Activated T-helper 17 cell treated with anti-CD3 and anti-CD28 coated beads, Interleukin-2, amount 50 U/mL, for 72 hours (primary cell): ENCODE measurements at places on chromosomes 12 and 14.

DNA sequence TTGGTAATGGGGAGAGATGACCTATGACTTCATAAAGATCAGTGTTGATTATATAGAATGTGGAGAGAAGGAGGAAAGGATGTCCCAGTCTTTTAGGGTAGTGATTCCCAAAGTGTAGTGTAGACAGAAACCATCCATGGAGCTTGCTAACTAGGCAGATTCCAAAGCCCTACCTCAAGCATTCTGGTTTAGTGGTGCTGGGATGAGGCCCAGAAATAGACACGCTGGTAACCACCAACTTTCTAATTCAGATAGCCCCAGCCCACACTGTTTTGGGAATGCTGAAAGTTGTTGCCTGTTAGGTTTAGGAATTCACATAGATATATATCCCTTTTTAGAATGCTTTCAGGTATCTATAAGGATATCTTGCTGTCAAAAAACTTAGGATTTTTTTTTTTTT is 69.2 kb downstream of the STAB2 start:
- ATAC-seq, result no peak
- peaks cover 32% of the 10 kb centered on the region for H3K27me3 ChIP-seq
- no peaks in the 10 kb centered on the region for H3K4me1 ChIP-seq
- no peaks in the 10 kb centered on the region for H3K36me3 ChIP-seq
- no peak overlapping the region for H3K4me3 ChIP-seq

GRCh38 chr12:59087077-59087673 is 166.9 kb upstream of the LRIG3 start:
- H3K27me3 ChIP-seq, result peaks cover 11% of the 10 kb centered on the region
- H3K27ac ChIP-seq, result no peak overlapping the region
- no peaks in the 10 kb centered on the region for H3K4me1 ChIP-seq
- no peak for ATAC-seq
- H3K4me3 ChIP-seq, result no peak overlapping the region
- no peaks in the 10 kb centered on the region for H3K36me3 ChIP-seq

DNA sequence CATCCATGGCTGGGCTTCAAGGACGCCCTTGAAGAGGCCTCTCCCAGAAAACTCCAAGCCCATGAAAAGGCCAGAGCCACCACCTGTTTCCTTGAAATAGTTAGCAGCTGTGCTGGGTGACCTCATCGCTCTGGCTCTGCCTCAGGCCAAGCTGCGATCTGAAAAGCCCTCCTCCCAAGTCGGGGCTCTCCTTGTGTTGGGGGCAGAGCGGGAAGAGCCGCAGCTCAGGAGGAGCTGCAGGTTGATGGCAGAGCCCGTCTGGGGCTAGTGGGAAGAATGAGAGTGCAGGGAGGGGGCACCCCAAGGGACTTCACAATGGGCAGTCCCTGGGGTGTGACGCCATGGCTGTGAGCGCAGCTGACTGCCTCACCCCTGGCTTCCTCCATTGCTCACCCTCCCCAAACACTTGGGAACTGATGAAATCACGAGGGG is 50.0 kb upstream of the STON2 start:
- H3K4me1 ChIP-seq, result no peaks in the 10 kb centered on the region
- no peaks in the 10 kb centered on the region for H3K36me3 ChIP-seq
- H3K4me3 ChIP-seq, result no peak overlapping the region
- no peak overlapping the region for H3K27ac ChIP-seq
- H3K27me3 ChIP-seq, result peaks cover 3% of the 10 kb centered on the region
- ATAC-seq, result no peak

GRCh38 chr12:120933786-120934185 is 29.6 kb upstream of the SPPL3 start:
- H3K4me3 ChIP-seq, result no peak overlapping the region
- H3K4me1 ChIP-seq, result no peaks in the 10 kb centered on the region
- H3K27me3 ChIP-seq, result peaks cover 16% of the 10 kb centered on the region
- ATAC-seq, result no peak
- no peaks in the 10 kb centered on the region for H3K36me3 ChIP-seq

GRCh38 chr14:64728856-64729255 is 24.6 kb downstream of the PLEKHG3 start:
- H3K4me3 ChIP-seq, result no peak overlapping the region
- no peaks in the 10 kb centered on the region for H3K27me3 ChIP-seq
- peaks cover 33% of the 10 kb centered on the region for H3K36me3 ChIP-seq
- H3K27ac ChIP-seq, result no peak overlapping the region
- H3K4me1 ChIP-seq, result peaks cover 48% of the 10 kb centered on the region

GRCh38 chr14:35336494-35337268 is 44.5 kb downstream of the PSMA6 start:
- ATAC-seq, result no peak
- H3K36me3 ChIP-seq, result no peaks in the 10 kb centered on the region
- no peak overlapping the region for H3K27ac ChIP-seq

GRCh38 chr12:116689521-116689920 is 48.3 kb downstream of the SPRING1 start:
- peaks cover 23% of the 10 kb centered on the region for H3K27me3 ChIP-seq
- H3K4me1 ChIP-seq, result no peaks in the 10 kb centered on the region
- H3K36me3 ChIP-seq, result no peaks in the 10 kb centered on the region
- no peak for ATAC-seq
- H3K27ac ChIP-seq, result no peak overlapping the region
- no peak overlapping the region for H3K4me3 ChIP-seq

DNA sequence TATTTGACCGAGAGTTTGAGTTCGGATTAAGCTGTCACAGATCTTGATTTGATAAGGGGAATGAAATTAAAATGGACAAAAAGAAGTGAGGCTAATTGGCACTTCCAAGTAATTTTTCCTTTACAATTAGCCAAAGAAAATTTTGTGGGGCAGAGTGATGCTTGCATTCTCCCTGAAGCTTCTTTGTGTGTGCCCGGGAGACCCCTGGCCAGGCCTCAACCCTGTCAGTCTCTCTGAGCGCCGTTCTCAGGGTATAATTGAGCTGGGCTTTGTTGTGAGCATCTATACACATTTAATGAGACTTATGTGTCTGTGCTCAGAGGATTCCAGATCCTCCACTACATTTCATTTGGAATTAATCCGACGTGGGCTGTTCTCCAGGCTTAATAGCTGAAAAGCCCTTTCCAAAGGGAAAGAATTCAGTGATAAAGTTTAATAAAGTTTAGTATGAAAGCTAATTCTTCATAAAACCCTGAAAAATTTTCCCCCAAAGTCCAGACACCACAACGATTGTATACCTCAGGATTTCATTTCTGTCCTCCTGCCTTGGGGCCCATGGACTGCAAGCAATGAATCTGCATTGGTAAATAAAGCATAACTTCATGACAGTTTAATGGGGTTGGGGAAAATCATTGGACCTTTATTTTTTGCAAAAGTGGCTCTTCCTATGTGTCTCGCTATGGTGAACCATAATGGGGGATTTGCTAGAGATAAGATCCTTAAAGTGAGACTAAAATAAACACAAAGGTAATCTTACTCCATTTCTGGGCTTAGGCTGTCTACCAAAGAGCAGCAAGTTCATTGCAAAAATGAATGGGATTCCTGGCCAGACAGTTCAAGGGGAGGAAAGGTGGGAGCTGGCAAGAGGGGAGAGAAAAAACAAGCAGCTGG is 292.6 kb downstream of the C12orf75 start:
- H3K4me3 ChIP-seq, result no peak overlapping the region
- H3K4me1 ChIP-seq, result no peaks in the 10 kb centered on the region
- no peaks in the 10 kb centered on the region for H3K36me3 ChIP-seq
- no peak for ATAC-seq

DNA sequence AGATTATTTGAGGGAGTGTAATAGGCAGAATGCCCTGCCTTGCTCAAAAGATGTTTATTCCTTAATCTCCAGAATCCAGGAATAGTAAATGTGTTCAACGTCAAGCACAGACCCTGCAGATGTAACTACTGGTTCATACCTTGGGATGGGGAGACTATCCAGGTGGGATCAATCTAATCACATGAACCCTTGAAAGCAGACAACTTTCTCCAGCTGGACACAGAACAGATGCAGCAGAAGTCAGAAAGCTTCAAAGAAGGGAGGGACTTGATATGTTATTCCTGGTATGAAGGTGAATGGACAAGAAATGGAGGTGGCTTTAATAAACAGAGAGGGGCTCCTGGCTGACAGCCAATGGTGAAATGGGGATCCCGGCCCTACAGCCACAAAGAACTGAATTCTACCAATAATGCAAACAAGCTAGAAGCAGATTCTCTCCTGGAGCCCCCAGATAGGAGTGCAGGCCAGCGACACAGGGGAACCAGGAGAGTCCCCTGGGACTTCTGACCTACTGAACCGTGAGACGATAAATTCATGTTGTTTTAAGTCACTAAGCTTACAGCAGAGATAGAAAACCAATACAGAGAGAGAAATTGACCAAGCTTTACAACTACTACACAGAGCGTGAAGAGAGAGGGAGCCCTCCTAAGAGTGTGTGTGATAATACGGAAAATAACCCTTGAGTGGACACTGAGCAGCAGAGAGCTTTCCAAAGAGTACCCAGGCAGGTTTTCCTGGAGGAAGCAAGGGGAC is 133.5 kb upstream of the TMEM132C start:
- ATAC-seq, result no peak
- H3K27me3 ChIP-seq, result no peaks in the 10 kb centered on the region
- H3K27ac ChIP-seq, result no peak overlapping the region
- no peak overlapping the region for H3K4me3 ChIP-seq

DNA sequence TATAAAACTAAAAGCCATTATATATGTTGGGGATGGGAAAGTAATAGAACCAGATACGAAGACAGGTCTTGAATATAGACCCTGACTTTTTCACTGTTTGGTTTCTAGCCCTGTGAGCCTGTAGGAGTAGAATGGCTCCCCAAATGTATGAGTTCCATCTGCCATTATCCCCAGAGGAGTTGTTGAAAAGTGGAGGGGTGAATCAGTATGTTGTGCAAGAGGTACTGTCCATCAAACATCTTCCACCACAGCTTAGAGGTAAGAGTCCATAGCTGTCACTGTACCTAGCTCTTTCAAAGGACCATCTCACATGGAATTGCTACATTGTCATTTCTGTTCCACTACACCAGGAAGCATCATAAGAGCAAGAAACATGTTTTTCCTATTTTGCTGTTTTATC is 1.1 kb downstream of the NCAPD2 start:
- H3K27me3 ChIP-seq, result no peaks in the 10 kb centered on the region
- H3K36me3 ChIP-seq, result peaks cover 79% of the 10 kb centered on the region
- peak overlapping the region; percentile 83 for H3K4me3 ChIP-seq
- H3K4me1 ChIP-seq, result peaks cover 12% of the 10 kb centered on the region

DNA sequence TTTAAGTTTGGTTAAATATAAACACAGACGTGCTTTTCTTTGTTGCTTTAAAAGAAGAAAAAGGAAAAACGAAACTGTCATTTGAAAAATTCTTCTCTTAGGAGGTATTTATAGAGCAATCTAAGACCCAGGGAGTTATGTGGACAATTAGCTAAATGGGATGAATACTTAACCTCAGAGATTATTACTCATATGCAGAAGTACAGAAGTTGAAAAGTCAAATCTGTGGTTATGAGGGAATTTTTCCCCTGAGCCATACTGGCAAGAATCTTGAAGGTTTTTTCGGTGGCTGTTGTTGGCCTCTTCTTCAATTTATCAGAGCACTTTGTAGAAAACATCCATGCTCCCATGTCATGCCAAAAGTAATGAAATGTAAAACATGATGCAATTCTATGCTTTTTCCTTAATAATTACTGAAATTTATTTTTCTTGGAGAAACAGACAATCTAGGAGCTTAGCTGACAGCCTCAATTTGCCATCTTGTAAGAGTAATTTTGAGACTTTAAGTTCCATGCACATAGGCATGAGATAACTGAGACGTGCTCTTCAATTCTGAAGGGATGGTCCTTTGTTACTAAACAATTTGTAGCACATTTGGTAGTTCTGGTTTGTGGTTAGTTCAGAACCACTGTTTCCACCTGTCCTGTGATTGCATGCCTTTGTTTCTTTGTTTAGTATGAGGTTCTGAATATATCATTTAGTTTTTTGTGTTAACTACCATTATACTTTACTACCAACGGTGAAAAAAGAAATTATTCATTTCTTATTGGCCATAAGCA is 126.6 kb downstream of the BCAT1 start:
- H3K27me3 ChIP-seq, result no peaks in the 10 kb centered on the region
- peak overlapping the region; percentile 91 for H3K27ac ChIP-seq
- peaks cover 21% of the 10 kb centered on the region for H3K4me1 ChIP-seq
- peak overlapping the region; percentile 60 for H3K4me3 ChIP-seq

- H3K36me3 ChIP-seq, result no peaks in the 10 kb centered on the region
- ATAC-seq, result no peak
- no peak overlapping the region for H3K4me3 ChIP-seq
- H3K4me1 ChIP-seq, result peaks cover 11% of the 10 kb centered on the region
These were observed 26.0 kb upstream of the GLIPR1L2 start for GRCh38 chr12:75364919-75365318.

GRCh38 chr12:95796982-95797289 is 6.4 kb upstream of the NTN4 start:
- no peak overlapping the region for H3K4me3 ChIP-seq
- H3K36me3 ChIP-seq, result no peaks in the 10 kb centered on the region
- peaks cover 12% of the 10 kb centered on the region for H3K4me1 ChIP-seq
- ATAC-seq, result peak; percentile 2
- H3K27ac ChIP-seq, result no peak overlapping the region
- H3K27me3 ChIP-seq, result peaks cover 2% of the 10 kb centered on the region

DNA sequence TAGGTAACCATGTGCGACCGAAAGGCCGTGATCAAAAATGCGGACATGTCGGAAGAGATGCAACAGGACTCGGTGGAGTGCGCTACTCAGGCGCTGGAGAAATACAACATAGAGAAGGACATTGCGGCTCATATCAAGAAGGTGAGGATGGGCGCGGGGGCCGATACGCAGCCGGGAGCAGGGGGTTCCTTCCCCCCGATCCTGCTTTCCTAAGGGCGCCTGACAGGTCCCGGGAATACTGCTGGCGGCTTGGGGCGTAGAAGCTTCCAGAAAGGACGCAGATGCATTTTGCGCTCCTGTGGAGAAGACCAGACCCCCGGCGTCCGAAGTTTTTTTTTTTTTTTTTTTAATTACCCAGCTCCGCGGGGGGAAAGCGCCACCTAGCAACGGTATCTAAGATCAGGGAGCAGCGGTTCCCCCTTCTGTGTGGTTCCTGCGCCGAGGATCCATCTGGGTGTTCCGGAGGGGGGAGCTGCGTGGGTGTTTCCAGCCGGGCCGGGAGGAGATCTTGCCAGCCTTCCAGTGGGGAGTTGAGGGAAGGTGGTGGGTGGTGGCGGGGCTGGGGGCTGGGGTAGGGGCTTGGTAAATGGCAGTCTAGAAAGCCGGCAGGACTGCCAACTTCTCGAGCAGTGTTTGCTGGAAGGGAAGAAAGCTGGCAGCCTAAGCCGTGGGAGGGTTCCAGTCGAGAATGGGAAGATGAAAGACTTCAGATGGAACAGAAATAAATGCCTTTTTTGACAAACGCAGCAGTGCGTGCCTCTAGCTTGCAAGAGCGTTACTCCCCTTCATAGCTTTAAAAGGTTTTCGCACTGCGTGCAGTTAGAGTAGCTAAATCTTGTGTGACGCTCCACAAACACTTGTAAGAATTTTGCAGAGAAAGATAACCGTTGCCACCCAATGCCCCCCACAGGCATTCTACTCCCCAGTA is 764 bp downstream of the DYNLL1 start:
- peaks cover 23% of the 10 kb centered on the region for H3K4me1 ChIP-seq
- H3K27me3 ChIP-seq, result no peaks in the 10 kb centered on the region
- peak overlapping the region; percentile 86 for H3K4me3 ChIP-seq
- H3K36me3 ChIP-seq, result peaks cover 33% of the 10 kb centered on the region

- H3K27me3 ChIP-seq, result peaks cover 10% of the 10 kb centered on the region
- no peak overlapping the region for H3K4me3 ChIP-seq
- no peaks in the 10 kb centered on the region for H3K4me1 ChIP-seq
- H3K27ac ChIP-seq, result no peak overlapping the region
These were observed 2.7 kb upstream of the CNTN1 start for GRCh38 chr12:40689576-40689975.

GRCh38 chr12:69906411-69907216 is 81.6 kb downstream of the MYRFL start:
- no peak overlapping the region for H3K4me3 ChIP-seq
- H3K27me3 ChIP-seq, result peaks cover 4% of the 10 kb centered on the region
- no peaks in the 10 kb centered on the region for H3K4me1 ChIP-seq
- ATAC-seq, result no peak
- no peaks in the 10 kb centered on the region for H3K36me3 ChIP-seq
- H3K27ac ChIP-seq, result no peak overlapping the region
